ENCODE measurements at places on chromosomes 12 and 14.

- no peak for DNase-seq
These were observed 930.2 kb upstream of the FOXG1 start for GRCh38 chr14:27836386-27836785.

GRCh38 chr12:66516133-66516532 is 162.7 kb downstream of the GRIP1 start:
- DNase-seq = no peak

GRCh38 chr14:34678306-34678705 is 36.1 kb downstream of the CFL2 start:
- DNase-seq = no peak

DNA sequence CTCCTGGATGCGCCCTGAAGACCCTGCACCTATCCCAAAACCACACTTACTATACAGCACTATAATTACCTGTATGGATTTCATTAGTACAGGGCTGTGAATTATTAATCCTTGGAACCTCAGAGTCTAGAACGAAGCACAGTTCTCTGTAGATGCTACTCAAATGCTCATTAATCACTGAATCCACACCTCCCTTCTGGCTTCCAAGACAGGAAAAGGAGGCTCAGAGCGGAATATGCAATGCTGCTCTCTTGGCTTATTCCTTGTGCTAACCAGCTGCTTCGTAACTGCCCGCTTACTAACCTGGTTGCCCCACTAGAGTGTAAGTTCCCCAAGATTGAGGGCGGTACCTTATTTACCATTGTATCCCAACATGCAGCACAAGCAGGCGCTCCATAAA is 39.1 kb upstream of the NUDT4 start:
- no peak for DNase-seq

DNA sequence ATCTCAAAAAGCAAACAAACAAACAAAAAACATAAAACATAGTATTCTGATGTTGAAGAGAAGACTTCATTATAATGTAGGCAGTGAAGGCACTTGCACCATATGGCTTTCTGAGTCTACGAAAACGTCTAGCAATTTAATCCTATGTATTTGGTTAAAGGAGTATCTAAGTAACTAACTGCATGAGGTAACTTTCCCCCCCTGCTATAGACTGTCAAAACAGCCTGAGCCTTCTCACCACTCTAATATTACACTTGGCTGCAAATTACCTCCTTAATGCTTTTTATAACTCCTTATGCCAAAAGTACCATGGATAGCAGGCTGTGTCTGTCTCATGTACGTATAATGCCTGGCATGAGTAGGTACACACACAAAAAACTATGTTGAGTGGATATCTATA is 607.6 kb upstream of the FLRT2 start:
- no peak for DNase-seq

Measured in SIG-M5 (cell line).